Fibroblast of gingiva (primary cell): ENCODE measurements at places on chromosomes 6 and 20.

DNA sequence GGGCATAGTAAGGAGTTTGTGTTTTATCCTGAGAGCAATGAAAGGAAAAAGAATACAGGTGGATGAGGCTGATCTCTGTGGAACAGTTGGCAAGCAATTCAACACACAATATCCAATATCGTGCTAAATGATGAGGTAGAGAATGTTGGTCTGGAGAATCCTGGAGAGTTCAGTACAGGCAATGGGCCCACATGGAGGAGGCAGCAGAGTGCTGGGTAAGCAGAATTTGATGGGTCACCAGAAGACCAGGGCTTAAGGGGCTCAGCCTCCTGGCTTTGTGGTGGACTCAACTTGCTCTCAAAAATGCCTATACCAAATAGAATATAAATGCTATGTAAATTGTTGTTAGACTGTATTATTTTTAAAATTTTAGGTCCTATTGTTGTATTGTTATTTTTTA is 271.5 kb upstream of the JARID2 start:
- DNase-seq = no peak

DNA sequence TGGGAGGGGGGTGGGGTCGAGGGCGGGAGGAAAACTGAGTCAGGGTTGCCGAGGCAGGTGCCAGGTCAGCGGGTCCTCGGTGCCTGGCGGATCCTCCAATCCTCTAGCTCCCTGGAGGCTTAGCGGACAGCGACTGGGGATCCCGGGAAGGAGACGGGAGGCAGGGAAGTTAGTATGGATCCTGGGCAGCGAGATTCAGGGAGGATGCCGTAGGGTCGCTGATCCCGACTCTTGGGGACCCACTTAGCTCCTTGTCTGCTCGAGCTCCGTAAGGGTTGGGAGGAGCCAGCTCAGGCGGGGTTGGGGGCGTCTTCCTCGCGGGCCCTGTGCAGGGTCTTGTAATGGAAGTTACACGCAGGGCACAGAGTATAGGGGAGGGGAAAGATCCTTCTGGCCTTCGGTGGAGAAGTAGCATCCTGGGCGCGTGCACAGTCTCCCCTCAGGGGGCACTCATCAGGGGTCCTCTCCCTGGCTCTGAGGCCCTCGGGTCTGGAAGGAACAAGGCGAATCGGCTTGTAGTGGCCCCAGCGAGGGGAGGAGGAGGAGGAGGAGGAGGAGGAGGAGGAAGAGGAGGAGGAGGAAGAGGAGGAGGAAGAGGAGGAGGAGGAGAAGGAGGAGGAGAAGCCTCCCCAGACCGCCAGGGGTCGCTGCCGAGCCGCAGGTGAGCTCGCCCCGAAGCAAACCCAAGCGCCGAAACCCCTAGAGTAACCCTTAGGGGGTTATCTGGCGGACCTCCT is 6.4 kb upstream of the SLC12A5 start:
- no peak for DNase-seq

GRCh38 chr6:32883789-32884188 is 29.8 kb downstream of the PSMB9 start:
- peak; percentile 88 for DNase-seq

GRCh38 chr6:99219788-99220187 is 129.7 kb downstream of the FAXC start:
- DNase-seq = no peak

DNA sequence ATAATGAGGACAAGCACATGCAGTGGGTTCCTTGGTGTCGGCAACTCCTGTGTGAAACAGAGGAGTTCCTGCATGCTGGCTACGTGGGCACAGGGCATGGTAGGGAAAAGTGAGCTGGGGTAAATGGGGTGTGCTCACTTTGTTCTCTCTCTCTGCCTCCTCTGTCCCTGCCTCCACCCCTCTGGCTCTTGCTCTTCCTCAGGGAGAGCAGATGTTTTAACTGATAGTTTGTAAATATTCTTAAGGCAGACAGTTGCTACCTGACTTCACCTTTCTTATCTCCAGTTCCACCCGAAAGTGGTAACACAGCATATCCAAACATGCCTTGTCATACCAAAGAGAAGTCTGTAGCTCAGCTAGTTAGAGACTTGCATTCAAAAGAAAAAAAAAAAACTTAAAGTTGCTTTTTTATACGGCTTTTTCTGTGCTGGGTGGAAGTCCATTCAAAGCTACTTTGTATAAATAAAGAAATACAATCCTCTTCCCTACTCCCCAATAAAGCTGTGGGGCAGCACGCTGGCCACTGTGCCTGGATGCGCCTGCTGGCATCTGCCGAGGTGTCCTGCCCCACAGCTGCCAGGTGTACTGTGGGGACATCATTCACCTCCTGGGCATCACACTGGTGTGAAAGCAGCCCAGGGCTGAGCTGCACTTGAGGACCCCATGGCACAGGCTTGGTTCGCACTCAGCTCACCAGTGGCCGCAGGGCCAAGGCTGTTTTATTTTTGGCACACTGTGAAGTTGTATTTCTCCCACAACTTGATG is 93.6 kb downstream of the FOXC1 start:
- DNase-seq = no peak

DNA sequence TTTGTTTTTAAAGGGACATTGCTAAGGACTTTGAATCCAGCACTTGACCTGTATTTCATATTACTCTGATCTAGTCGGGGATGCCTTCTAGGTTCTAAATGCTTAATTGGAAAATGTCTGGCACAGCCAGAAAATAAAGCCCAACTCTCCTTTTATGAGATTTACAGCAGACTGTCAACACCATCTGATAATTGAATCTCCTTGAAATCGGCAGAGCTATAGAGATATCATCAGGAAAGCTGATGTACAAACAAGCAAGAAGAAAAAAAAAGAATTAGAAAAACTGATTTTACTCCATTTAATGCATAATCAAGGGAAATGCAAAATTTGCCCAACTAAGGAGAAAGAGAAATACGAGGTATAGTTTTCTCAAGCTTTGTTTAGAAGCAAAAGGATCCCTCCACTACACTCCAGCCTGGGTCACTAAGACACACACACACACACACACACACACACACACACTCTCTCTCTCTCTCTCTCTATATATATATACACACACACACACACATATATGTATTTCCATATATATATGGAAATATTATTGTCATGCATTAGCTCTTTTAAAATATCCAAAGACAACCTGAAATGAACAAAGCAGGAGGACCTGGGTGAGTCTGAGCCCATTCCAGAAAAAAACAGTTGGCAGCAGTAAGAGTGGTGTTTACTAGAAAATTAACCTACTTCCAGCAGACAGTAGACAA is 9.5 kb upstream of the FOXC1 start:
- no peak for DNase-seq

GRCh38 chr6:81693266-81693665 is 59.2 kb downstream of the TENT5A start:
- no peak for DNase-seq

DNA sequence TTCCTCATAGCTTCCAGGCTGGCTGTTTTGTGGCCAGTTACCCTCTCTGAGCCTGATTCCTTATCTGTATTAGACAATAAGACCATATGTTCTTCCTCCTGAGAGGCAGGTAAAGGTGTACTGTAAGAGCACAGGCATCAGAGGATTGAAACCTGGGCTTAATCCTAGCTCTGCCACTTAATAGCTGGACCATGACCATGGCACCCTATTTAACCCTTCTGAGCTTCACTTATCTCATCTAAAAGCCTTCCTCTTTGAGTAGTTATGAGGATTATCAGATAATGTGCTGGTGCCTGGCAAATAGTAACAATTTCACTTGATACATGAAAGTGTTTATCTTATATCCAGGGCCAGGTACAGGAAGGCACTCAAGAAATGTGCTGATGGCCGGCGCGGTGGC is 34.9 kb downstream of the BCL2L1 start:
- no peak for DNase-seq

- DNase-seq = peak; percentile 74
Observed at GRCh38 chr20:49132995-49133478, 55.1 kb downstream of the STAU1 start.

DNA sequence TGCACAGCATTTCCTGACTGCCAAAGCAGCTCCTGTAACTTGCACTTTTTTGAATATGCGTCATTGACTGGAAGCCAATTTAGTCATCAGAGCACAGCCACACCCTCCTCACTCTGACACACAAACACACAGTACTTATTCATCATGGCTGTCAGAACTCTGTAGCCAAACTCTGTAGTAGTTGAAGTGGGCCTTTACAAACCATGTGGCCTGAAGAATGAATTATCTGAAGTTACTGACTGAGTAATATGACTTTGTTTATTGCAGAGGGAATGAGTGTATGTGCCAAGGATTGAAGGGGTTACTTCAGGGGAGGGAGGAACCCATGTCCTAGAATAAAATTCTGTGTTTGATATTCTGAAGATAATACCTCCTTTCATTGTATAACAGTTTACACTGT is 102.7 kb downstream of the FIG4 start:
- peak; percentile 88 for DNase-seq

- no peak for DNase-seq
Observed at GRCh38 chr6:11891547-11891946, 112.9 kb upstream of the ADTRP start.

GRCh38 chr6:122677406-122677805 is 67.2 kb downstream of the PKIB start:
- DNase-seq = no peak

DNA sequence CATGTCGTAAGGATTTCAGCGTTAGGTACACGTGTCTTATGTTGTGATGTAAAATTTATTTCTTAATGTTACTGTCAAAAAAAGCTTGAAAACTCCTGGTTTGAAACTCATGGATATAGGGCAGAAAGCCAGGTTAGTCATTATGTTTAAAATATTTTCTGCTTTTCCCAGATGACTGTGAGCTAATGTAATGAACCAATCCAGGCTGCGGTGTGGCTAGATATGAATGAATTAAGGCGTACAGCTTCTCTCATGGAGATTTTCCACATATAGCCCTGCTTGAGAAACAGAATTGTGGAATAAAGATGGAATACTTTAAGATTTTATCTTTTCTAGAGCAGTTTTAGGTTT is 80.3 kb upstream of the STMND1 start:
- no peak for DNase-seq

- no peak for DNase-seq
Observed at GRCh38 chr6:154757352-154758050, 24.3 kb downstream of the SCAF8 start.

DNA sequence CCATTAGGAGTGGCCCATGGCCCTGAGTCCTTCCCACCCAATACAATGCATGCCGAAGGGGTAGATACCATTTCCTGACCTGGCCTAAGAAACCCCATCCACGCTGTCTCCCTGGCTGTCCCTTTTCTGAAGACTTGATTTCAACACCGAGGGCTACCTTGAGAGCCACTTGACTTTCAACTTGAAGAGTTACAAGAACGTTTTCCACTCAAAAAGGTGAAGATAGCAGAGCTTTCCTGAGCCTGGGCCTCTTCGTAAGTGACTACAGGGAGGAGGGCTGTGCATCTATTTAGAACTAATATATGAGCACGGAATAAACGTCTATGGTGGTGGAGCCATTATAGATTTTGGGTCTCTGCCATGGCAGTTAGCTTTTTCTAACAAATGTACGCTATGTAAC is 14.4 kb upstream of the PPP1R14C start:
- no peak for DNase-seq

DNA sequence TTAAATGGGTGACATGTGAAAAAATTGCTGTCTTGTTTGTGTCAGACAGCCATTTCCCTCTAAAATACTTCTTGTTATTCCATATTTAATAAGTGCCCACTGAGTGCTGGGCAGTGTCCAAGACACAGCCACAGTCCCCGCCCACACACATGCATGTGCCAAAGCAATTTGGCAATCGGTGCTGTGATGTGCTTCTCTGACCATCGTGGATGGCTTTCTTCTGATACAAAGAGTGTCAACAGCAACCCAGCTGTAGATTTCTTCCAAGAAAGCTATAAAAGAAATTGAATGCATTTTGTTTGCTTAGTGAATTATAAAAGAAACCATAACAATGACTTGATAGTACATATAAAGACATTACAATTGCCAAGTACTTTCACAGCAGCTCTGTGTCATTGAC is 140.5 kb upstream of the ATXN1 start:
- peak; percentile 84 for DNase-seq

- DNase-seq = peak; percentile 24
Observed at GRCh38 chr6:22906091-22906549, 336.8 kb downstream of the HDGFL1 start.

DNA sequence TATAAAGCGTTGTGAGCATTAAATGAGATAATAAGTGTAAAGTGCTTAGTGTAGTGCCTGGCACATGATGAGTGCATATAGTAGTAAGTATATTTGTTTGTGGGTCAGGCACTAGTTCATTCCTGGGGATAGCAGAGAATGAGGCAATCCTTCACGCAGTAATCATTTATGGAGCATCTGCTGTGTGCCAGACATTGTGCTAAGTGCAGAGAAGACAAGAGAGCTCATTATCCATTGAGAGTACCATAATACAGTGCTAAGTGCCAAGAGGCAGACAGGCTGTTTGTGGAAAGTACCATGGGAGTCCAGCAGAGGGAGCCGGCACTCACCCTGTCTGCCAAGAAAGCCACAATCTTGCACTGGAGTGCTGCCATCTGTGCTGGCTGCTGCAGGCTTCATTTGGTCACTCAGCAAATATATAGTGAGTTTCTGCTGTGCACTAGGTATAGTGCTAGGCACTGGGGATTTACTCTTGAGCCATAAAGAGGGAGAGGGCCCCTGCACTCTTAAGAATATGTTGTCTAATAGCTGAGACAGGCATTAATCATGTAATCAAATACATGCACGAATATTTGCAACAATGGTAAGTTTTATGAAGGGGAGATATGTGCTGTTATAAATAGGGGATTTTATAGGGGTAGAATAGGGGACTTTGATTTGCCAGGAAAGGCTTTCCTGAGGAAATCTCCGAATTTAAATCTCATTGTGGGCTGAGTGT is 12.9 kb upstream of the MROH8 start:
- DNase-seq = peak; percentile 84

GRCh38 chr6:162260027-162260426 is 467.5 kb downstream of the PRKN start:
- DNase-seq = no peak

DNA sequence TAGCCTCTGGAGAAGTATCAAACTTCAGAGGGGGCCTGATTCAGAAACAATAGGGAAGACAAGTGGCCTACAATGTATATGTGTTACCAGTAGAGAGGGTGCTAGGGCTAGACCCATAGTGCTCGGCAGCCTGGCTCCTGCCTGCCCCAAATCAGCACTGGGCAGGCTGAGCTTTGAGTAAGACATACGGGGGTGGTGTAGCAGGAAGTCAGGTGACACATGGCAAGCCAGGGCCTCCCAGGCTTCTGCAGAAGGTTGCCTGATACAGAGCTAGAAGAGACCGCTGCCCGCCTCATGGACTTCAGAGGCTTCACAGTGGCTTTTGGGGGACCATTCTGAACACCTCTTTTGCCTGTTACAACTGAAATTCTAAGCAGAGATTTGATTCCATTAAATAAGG is 43.4 kb downstream of the RALY start:
- no peak for DNase-seq

DNA sequence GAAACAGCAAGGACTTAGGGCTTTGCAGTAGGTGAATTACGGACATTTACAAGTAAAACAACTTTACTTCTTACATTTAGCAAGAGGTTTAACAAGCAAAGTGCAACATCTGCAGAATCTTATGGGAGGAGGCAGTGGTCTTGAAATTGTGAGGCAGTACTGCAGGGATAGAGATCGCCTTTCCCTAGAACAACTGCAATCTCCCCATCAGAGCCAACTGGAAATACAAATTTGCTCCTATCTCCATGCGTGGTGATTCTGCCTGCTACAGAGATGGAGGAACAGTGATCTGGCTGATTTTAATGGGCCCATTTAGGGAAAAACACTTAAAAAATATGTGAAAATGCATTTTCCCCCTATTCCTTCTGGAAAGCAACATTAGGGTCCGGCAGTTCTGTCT is 25.9 kb downstream of the GNAS start:
- DNase-seq = no peak
